ENCODE measurements at places on chromosomes 4 and X.

DNA sequence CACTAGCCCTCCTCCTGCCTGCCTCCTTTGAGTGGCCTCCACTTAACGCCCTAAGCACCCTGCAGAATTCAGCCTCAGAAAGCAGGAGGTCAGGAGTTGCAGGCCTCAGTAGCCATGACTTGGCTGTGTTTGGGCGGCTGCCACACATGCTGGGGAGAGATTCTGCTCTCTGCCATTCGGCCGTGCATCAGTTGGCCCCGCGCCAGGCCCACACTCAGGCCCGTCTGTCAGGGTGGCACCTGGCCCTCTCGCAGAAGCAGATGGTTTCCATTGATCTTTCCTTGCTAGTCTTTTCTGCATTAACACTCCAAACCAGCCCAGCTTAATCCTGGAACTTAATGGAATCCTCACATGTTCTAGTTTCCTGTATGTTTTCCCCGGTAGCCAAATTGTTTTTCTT, 30.7 kb upstream of the ATP6AP2 start:
- no peak for DNase-seq

GRCh38 chr4:177376024-177376423, 66.2 kb downstream of the AGA start:
- no peak for DNase-seq

- no peak for DNase-seq
Observed at GRCh38 chrX:110081740-110082139, 78.8 kb downstream of the TMEM164 start.

- DNase-seq, result no peak
Observed at GRCh38 chrX:101411984-101412383, 4.0 kb downstream of the HNRNPH2 start.

DNA sequence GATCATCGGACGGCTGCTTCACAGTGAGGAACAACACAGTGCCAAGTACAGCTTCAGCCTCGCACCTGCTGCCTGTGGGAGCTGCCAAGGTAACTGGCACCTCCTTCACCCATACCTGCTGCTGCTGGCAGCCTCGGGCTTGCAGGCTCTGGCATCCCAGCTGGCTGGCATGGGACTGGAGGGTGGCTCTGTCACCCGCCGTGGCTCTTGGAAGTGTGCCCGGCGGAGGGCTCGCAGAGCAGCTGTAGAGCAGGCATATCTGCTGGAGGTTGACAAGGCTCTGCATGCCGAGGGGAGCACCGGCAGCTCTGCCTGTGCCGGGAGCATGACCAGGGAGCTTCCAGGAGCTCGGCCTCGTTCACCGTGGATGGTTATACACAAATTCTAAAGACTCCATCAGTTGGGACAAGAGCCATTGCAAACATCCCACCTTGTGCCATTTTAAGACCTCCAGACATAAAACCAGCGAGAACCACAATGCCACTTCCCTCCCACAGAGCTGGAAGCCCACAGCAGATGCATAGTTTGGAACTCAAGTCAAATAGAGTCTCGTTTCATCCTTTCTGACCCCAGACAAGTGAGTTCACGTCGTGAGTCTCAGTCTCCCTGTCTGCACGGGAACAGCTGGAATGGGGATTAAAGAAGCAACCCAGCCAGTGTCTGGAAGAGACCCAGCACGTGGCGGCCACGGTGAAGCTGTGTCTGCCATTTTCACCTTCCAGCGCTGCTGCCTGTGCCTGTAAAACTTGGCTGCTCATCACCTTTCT, 84.3 kb upstream of the PSAPL1 start:
- DNase-seq, result no peak

GRCh38 chrX:56792270-56793111, 63.4 kb downstream of the NBDY start:
- no peak for DNase-seq

Measured in stimulated activated effector memory CD8-positive, alpha-beta T cell treated with anti-CD3 and anti-CD28 coated beads, Interleukin-12 subunit alpha, Interleukin-12 subunit beta, amount 100 ng/mL, for 72 hours (primary cell).